ENCODE measurements at places on chromosomes 6 and 20.
A peak's percentile ranks its signal among the peaks of the same experiment; 100 is the strongest.

DNA sequence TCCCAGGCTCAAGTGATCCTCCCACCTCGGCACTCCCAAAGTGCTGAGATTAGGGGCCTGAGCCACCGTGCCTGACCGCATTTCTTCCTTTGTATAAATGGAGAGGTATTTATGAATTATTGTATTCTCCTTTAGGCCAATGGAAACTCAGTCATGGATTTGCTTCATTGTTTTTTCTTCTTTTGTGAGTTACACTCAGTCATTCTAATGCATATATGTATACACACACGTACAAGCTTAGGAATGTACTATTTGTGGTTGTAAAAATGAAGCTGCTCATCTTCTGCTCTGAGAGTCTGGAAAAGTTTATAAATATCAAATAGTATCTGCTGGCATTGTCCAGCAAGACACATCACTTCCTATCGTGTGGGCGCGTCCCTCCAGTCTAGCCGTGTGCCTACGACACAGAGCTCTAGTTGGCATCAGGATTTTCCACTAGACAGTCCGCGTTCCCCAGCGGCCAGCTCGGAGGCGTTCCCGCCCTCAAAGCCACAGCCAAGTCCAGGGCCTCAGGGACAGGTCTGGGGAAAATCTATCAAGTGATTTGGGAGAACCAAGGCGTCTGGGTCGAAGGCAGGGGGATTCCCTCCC lies 215.2 kb downstream of the NFATC2 start:
- DNase-seq, result no peak

- no peak for DNase-seq
These were observed 29.5 kb downstream of the NAPB start for GRCh38 chr20:23391707-23392310.

DNA sequence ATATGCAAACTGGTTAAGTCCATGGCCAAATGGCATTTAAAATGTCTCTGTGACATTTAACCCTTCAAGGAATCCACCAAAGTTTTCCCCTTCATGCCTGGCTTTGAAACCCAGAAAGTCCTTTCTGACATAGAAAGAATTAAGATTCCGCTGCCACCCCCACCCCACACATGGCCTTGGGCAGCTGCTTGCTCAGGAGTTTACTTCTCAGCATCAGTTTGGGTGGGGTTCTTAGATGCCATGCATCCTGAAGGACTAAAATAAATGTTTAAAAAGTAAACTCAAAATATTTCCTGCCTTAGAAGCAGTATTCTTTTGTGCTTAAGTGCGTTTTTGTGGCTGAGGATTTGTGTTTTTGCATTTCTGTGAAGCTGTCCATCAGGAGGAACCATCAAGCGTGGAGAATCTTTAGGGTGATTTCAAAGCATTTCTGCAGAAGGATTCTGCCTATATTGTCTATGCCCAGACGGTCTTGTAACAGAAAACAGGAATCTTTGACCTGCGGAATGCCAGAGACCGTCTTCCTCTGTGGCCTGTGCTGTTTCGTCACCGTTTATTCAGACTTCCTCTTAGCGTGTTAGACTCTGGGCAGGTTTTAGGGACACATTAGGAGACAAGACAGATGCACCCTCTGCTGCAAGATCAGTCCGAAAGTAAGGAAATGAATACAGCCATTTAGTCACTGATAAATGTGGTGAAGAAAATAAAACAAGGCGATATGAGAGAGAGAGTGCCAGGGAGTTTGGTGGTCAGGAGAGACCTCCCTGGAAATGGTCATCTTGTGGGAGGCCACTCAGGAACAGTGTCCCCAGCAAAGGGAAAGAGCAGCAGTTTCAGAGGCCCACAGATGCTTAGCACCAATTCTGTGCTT lies 6.2 kb downstream of the DUSP22 start:
- DNase-seq, result peak; percentile 56

DNA sequence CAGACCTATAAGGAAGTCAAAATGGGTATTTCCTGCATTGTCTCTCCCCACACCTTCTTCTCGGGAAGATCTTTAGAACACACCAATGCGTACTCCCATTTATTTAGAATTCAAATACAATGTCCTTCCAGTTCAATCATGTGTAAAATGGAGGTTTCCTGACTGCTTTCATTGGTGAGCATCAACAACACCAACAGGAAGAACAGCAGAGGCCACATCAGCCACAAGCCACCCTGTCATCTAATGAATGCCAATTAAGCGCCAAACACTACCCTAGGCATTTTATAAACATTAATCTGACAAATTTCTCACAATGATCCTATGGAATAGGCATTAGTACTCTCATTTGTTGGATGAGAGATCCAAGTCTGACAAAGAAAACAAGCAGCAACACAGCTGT lies 68.4 kb upstream of the SMLR1 start:
- no peak for DNase-seq

DNA sequence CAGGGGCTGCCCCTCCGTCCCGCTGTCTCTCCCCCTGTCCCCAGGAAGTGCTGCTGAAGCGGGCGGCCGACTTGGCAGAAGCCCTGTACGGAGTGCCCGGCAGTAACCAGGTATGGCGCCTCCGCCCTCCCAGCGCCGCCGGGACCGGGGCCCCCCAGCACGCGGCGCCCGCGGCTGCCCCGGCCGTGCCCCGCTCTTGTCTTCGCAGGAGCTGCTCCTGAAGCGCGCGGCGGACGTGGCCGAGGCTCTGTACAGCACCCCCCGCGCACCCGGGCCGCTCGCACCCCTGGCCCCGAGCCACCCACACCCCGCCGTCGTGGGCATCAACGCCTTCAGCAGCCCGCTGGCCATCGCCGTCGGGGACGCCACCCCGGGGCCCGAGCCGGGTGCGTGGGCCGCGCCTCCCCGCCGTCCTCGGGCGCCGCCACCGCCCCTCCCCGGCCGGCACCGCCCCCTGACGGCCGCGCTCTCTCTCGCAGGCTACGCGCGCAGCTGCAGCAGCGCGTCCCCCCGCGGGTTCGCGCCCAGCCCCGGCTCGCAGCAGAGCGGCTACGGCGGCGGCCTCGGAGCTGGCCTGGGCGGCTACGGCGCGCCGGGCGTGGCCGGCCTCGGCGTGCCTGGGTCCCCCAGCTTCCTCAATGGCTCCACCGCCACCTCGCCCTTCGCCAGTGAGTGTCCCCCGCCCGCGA lies 48.4 kb downstream of the CPXM1 start:
- no peak for DNase-seq

DNA sequence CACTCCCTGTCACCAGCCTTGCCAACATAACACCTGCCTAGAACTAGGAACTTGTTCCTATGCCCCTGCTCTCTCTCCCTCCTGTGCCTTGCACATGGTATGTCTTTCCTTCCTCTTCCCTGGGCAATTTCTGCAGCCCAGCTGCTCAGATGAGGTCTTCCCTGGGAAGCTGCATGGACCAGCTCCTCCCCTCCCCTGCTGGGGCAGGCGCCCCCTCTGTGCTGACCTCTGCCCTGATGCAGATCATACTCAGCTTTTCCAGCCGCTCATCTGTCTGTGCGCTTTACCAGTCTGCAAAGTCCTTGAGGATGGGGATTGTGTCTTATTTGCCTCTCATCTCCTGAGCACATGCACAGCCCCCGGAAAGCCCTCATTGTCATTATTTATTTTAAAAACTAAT lies 161.8 kb downstream of the SCML4 start:
- DNase-seq, result no peak

GRCh38 chr6:143953922-143954321 lies 54.1 kb downstream of the PLAGL1 start:
- DNase-seq, result no peak

DNA sequence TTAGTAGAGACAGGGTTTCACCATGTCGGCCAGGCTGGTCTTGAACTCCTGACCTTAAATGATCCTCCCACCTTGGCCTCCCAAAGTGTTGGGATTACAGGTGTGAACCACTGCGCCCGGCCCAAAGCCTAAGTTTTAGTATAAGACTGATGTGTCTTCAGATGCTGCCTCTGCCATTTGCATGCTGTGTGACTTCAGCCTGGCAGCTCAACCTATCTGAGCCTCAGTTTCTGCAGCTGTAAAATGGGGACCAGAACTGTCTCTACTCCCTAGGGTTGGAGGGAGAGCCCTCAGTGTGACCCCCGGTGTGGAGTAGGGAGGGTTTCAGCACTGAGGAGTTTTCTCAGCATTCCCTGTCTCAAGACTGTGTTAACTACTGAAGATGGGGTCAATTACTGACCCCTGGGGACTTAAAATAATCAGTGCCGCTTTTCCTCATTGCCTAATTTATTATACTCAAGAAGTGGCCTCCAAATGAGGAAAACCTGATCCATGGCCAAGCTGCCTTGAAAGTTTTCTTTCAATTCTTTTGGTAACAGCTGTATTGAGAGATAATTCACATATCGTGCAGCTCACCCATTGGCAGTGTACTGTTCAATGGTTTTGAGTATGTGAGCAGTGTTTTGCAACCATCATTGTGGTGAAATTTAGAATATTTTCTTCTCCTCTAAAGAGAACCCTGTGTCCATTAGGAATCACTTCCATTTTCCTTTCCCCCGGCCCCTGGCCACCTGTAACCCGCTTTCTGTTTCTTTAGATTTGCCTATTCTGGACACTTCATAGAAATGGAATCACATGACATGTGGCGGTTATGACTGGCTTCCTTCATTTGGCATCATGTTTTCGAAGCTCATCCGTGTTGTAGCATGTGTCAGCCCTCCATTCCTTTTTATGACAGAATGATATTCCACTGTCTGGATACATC lies 64.8 kb downstream of the PHACTR3 start:
- DNase-seq, result no peak
